DND-41 (cell line): ENCODE measurements at places on chromosomes 5 and 9.
A peak's percentile ranks its signal among the peaks of the same experiment; 100 is the strongest.

DNA sequence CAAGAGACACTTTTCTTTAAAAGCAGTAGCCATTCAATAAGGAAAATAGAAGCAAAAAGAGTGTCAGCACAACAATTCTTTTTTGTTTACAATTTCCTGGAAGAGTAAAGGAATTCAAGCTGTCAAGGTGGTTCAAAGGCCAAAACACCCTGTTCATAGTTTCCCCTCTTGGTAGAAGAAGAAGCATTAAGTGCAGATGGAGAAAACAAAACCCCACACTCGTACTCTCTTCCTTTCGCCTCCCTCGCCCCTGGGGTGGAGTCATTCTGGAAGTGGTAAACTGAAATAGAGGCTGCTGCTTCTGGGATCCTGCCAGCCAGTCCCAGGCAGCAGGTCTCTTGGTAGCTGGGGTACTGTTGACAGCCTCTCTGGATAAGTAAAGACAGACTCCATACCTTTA is 105.0 kb downstream of the ANKRD55 start:
- DNase-seq: no peak

DNA sequence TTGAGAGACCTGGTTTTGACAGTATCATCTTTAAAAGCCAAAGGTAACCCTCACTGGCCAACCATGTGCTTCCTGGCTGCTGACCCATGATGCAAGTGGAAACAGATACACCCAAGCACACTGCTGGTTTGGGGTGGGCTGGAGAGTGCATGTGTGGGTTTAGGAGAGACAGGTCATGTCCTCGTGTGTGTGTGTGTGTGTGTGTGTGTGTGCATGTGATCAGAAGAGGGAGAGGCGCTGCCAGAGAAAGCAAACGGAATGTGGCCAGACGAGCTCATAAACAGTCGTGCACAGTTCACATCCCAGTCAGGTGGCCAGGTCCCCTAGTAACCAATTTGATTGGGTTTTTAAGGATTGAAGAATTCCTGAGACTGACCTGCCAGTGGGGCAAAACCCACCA is 112.8 kb upstream of the ICE1 start:
- DNase-seq: no peak

DNA sequence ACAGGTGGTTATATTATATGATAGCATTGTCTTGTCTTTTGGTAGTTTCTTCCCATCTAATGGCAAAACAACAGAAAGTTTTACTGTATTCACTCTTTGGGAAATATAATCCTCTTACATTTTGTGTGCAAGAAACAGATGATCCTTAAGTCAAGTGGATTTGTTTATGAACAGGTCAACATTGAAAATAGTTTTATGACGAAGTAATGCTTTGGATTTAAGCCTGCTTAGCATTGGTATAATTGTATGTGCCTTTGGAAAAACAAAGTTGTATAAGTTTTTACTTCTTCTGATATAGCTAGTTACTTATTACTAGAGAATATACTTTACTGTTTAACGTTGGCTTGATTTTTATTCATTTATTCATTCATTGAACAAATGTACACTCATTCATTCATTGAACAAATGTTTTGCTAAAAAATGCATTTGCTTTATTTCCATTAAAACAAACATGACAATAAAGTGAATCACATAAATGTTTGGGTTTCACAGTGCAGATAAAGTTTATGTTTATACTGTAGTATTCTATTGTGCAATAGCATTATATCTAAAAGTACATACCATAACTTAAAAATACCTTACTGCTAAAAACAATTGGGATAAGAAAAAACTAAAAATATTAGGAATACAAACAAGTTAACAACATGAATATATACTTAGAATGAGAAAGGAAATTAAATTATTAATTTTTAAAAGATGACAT is 12.3 kb downstream of the SGCD start:
- DNase-seq: no peak

DNA sequence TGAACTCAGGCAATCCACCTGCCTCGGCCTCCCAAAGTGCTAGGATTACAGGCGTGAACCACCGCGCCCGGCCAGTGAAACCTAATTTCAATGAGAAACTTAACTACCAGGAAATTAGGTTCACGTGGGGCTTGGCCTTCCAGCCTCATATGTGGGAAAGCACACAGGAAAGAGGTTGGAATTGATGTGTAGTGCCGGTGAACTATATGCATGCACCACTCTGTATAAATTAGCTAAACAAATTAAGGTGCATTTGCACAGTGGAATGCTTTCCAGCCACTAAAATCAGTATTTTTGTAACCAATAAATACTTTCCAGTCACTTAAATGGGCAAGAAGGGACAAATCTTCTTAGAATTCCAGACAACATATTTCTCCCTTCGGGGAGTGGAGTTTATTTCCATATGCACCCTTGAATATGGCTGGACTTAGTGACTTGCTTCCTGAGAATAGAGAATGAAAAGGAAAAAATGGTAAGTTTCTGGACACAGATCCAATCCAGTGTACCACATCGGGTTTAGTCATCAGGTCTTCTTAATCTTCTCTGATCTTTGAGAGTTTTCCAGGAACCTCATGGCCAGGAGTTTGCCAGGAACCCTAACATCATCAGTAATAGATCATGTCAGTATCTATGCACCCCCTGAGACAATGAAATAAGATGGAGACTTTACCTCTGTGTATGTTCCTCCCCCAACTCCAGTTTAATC is 24.9 kb downstream of the ATOX1 start:
- no peak for DNase-seq

DNA sequence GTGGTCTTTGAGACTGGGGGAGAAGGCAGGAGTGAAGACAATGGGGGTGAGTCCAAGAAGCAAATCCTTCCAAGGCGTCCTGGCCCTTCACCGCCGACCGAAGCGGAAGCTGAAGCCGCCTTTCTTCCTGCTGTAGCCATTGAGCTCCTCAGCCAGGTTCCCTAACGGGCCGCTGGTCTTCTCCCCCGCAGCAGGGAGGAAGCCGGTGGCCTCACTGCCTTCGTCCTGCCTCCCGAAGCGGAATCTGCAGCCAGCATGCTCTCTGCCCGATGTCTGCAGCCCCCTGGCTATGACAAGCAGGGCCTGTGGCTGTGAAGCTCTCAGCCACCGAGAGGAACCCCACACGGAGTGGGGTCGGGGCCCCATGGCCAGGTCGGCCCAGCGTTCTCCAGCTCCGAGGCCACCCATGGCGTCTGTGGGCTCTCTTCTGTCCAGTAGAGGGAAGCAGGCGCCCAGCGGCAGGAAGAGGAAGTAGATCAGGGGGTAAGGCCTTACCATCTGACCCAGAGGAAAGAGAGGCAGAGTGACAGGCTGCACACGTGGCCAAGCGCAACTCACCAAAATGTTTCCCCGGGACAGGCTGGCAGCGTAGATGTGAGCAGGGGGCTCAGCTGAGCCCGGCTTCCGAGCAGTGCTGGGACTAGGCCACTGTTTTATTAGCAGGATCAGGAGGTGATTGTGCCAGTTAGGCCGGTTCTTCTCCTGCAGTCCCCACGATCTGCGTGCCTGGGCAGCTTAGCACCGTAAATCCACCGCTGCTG is 3.1 kb downstream of the QRFP start:
- DNase-seq: no peak

DNA sequence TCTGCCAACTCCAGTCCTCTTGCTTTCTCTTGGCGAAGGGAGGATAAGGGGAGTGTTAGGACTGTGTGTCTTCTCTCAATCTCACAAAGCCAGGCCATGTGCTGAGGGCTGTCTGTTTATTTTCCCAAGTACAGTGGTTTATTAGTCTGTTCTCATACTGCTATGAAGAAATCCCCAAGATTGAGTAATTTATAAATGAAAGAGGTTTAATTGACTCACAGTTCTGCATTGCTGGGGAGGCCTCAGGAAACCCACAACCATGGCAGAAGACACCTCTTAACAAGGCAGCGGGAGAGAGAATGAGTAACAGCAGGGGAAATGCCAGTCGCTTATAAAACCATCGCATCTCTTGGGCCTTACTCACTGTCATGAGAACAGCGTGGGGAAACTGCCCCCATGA is 36.2 kb upstream of the CKS2 start:
- DNase-seq: no peak

DNA sequence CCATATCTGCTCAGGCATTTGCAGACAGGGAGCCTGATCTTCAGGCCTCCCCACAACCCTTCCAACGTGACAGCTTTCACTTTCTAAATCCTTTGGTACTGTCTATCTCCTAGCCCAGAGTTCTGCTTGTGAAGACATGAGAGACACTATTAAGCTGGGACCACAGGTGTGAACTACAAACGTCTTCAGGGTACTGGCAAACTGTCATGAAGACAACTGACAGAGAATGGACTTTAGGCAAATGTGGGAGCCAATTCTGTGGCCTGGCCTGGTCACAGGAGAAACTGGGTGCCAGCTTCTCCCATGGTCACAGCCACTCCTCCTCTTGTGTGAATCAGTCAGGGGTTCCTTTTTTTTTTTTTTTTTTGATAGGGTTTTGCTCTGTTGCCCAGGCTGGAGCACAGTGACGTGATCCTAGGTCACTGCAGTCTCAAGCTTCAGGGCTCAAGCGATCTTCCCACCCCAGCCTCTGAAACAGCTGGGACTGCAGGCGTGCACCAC is 10.4 kb downstream of the TRIM14 start:
- DNase-seq: peak; percentile 79

DNA sequence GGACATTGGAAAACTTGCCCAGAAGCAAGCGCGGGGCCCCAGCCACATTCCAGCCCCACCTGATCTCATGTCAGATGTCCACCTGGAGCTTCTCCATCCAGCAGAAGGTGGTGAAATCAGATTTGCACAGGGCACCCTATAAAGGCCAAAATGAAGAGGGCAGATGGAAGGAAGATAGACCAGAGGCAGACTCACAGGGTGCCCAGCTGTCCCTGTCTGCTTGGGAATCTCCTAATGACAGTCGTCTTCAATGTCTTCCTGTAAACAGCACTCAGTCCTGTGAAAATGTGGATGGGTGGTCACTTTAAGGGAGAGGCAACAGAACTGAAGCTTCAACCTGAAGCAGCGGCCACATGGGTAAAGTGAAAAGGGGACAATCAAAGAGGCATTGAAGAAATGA is 607.5 kb downstream of the IRX1 start:
- DNase-seq: no peak

DNA sequence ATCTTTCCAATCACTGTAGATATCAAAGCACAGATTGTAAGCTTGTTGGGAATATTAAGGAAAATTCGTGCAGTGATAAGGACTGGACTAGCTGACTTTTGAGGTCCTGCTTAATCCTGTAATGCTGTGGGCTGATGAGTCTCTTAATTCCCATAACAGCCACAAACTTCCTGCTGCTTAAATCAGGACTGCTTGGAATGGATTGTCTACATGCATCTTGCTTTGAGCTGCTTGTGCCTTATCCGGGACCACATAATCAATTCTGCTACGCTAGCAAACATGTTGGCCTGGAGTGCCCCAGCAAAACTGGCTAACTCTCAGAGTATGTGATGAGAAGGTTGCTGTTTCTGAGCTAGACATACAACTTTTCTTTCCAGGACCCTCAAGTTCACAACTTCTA is 79.6 kb downstream of the SNCAIP start:
- no peak for DNase-seq

DNA sequence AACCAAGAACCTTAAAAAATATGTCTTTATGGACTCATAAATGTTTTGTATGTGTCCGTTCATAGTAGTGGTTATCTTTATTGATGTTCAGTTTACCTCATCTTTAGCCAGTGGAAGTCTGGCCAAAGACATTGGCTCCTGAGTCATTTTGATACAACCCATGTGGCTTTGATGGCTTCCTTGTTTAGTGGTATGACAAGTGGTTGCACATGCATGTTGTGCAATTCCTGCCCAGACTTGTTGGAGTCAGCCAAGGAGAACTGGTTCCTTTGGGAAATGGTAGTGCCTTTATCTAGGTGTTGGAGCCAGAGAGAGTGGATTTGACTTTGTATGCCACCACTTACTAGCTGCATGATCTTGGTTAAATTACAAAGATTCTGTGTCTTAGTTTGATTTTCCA is 94.3 kb downstream of the RPS23 start:
- no peak for DNase-seq

DNA sequence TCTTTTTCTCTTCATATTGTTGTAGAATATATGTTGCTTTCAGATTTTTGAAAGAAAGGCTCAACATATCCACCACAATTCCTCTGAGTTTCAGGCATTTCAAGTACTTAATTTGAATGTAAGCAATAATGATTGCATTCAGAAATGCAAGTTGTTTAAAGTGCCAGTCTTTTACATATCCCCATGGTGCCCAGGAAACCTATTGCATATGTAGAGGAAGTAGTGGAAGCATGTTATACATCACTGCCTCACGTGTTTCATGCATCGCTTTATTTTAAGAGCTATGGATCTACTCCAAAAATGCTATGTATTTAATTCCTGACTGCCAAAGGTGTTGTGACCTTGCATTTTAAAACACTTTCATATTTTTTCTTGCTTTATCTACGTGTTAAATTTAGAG is 28.1 kb downstream of the CPEB4 start:
- DNase-seq: no peak

DNA sequence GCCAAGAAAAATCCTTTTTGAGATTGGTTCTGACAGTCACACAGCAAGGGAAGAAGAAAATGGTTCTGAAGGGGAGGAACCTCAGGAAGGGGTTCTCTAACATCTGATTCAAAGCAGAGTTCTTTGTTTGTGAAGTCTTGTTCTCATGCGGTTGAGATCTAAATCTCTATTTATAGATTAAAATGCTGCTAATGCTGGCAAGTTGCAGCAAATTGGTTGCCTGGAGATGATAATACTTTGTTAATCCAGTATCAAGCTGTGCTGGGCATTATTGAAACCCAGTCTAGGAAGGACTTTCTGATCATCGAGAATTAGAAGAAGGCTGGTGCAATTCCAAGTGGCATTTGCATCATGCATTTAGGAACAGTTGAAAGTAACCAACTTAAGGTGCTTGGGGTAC is 34.0 kb upstream of the SLC28A3 start:
- DNase-seq: no peak

- no peak for DNase-seq
Measured at GRCh38 chr5:116428966-116429365, 145.7 kb downstream of the SEMA6A start.

- DNase-seq: no peak
Measured at GRCh38 chr9:114652776-114653555, 4.6 kb downstream of the TEX53 start.

GRCh38 chr9:73093740-73094379 is 57.8 kb upstream of the ANXA1 start:
- DNase-seq: no peak

DNA sequence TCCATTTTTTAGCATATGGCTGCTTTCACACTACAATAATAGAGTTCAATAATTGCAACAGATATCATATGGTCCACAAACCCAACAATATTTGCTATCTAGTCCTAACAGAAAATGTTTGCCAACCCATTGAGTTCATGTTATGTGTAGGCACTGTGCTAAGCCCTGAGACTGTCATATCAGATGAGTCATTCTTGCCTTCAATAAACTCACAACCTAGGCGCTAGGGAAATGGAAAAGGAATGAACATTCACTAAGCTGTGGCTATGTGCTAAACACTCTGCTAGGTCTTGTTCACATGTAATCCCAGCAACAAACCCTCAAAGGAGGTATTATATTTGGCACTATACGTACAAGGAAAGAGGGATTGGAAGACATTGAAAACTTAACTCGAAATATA is 8.4 kb upstream of the TIMD4 start:
- DNase-seq: no peak

DNA sequence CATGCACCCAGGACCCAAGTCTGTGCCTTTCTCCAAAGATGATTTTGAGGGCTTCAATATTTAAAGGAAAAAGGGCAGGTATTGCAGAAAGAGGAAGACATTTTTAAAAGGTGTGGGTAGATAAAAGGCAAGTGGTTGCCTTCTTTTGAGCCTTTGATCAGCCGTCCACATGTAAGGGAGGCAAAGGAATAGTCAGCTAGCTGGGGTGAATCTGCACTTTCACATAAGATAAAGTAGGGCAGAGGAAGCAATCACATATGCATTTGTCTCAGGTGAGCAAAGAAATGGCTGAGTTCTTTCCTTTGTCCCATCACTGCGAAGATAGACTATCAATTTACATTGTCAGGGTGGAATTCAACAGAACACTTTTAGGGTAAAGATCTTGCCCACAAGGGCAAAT is 19.9 kb downstream of the MGAT1 start:
- DNase-seq: no peak
